ENCODE measurements at places on chromosomes 7 and 10.

DNA sequence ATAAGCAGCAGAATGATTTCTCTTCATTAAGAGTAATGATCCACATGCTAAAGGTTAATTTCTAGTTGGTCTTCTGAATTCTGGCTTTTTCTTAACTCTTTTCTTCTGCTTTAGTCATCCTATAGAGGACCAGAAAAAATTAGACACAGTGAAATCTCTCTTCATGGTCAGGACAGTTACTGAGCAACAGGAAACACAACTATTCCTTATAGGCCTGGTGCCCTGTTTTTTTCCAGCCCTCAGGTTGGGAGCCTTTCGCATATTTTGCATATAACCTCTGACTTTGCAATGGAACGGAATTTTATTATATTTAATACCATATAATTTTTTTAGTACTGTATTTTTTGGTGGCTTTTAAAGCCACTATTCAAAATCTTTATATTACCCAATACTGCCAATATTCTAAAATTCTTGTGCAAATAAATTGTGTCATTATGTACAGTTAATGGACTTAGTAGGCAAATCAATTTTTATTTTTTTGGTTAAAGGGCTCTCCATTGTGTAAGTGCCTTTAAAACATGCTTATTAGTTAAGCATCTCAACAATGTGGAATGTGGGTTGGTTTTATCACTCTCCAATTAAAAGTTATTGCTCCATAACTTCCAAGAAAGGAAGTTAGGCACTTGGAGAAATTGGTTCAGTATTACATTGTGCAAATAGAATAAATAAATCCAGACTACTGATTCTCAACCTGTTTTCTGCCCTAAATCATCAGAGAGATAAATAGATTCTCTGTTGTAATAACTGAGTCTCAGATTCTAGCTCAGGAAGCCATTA is 22.5 kb downstream of the ARL4A start:
- DNase-seq: no peak

GRCh38 chr10:115084277-115084850 is 8.8 kb upstream of the ATRNL1 start:
- no peak for DNase-seq

GRCh38 chr7:1512781-1513656 is 8.8 kb upstream of the INTS1 start:
- DNase-seq: no peak

- DNase-seq: no peak
These were observed 113.2 kb downstream of the NRBF2 start for GRCh38 chr10:63246356-63246755.

DNA sequence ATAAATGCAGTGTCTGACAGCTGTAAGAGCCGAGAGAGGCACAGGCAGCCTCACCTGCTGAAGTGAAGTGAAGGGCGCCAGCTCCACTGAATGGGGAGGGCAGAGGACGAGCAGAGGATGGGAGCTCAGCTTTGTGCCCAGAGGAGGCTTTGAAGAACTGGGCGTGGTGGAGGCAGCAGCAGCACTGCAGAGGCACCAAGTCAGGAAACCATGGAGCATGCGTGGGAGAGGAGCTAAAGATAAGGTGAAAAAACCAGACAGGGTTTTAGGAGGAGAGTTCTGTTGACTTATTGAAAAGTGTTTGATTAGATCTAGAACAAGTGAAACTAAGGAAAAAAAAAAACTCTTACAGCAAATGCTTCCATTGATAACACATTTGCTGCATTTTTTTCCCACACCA is 216.4 kb downstream of the CXCL12 start:
- no peak for DNase-seq

DNA sequence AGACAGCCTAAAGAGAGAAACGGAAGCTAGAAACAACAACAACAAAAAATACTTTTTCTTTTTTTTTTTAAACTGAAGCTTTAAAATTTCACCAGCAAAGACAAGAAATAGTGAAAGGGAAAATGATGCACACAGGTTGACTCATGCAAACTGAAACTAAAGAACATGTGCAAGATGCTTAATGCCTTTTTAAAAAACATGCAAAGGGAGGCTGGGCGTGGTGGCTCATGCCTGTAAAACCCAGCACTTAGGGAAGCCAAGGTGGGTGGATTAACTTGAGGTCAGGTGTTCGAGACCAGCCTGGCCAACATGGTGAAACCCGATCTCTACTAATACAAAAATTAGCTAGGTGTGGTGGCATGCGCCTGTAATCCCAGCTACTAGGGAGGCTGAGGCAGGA is 15.1 kb upstream of the CUBN start:
- peak; percentile 70 for DNase-seq

- no peak for DNase-seq
These were observed 4.9 kb upstream of the KLHL7 start for GRCh38 chr7:23100697-23101096.

DNA sequence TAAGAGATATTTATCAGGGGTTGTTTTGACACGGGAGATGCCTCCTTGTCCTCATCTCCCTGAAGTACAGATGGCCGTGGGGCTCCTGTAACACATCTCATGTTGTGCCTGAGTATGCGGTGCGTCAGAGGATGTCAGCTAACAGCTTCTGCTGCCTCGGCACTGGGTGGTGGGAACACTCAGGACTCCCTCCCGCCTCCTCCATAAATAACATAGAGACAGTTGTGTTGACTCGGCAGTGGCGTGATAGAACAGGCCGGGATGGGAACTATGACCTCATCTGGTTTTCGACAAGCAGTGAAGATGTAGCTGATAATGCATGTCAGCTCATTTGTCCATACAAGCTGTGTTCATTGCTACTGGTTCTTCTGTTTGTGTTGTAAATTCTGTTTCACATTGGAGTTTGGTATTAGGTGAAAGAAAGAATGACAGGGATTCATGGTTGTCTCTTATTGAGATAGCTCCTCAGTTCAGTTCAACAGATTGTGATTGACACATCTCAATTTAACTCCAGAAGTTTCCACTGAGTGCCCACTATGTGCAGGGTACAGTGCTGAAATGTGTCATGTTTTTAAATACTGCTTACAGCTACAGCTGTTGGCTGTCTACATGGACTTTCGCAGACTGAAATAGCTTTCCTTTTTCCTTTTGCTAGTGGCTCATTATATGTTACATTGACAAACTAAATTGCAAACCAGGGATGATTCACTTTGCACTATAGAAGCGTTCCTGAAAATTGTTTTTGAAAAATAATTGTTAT is 87.4 kb downstream of the CHN2 start:
- DNase-seq: no peak

DNA sequence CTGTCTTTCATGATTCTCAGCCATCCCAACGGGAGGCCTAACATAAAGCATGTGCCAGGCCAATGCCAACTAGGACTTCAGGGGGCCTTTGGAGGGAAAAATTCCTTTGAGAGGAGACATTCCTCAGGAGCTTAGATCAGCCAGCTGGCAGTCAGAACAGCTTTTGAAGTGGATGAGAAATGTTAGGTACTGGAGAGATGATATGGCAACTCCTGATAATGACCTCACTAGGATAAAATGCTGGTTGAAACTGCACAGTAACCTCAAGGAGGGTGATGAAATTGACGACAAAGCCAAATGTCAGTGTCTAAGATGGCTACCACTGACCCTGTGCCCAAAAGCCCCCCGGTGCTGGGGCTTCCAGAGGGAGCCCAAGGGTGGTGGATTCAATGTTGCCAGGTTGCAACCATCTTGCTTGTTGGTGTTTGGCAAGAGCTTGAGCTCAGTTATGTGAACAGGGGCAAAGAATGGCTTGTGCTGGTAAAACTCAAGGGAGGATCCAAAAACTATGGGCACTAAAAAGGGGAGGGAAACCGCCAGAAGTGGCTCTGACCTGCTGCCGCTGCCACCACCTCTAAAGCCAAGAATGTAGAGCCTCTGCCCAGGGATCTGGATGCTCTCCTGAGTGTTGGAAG is 121.2 kb downstream of the UBE2H start:
- no peak for DNase-seq

DNA sequence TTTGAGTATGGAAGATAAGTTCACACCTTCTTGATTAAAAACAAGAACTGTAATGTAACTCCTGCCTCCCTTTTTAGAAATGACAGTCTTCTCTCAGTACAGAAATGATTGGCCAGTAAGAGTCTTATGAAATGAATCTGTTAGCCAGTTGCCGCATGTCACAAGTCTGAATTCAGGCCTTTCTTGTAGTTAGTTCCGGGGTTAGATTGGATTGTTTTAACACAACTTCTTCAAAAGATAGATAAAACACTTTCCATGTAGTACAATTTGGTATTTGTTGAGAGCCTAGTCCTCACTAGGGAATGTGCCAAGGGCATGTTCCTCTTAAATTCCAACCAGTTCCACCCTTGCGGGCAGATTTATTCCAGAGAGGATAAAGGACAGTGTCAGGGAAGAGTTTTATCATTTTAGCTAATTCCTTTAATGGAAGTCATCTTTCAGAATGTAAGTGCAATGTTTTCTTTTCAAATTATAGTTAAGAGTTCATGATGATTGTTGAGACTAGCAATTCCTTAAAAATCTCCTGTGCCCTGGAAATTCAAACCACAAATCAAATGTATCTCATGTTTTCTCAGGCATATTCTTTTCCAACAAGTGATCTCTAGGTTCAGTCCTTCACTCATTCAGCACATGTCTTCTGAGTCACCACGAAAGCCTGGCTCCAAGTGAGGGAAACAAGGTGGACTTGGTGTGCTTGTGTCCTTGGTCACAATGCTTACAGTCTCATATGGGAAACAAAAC is 4.1 kb downstream of the FHIP2A start:
- no peak for DNase-seq

- no peak for DNase-seq
These were observed 78.1 kb downstream of the CXCL12 start for GRCh38 chr10:44306762-44307161.

- peak; percentile 89 for DNase-seq
These were observed 378 bp upstream of the PRKCQ start for GRCh38 chr10:6580279-6581029.

DNA sequence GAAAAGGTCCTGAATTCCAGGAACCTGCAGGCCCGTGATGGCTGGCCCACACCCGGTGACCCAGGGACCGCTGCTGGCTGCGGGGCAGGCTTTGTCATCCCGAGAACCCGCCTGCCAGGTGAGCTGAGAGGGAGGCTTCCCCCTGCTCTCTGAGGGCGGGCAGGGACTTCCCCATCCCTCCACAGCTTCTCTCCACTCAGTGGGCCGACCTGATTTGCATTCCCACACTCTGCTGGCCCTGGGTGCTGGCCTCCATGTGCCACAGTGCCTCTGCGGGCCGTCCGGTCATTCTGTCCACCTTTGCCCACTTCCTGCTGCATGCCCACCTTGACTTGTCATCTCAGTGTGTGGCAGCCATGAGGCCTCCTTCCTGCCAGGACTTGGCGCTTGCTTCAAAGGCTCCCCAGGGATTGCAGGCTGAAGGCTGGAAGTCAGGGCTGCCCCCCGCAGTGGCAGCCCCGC is 35.3 kb downstream of the PALD1 start:
- peak; percentile 53 for DNase-seq

- DNase-seq: no peak
These were observed 585.5 kb downstream of the INHBA start for GRCh38 chr7:41117431-41117830.

DNA sequence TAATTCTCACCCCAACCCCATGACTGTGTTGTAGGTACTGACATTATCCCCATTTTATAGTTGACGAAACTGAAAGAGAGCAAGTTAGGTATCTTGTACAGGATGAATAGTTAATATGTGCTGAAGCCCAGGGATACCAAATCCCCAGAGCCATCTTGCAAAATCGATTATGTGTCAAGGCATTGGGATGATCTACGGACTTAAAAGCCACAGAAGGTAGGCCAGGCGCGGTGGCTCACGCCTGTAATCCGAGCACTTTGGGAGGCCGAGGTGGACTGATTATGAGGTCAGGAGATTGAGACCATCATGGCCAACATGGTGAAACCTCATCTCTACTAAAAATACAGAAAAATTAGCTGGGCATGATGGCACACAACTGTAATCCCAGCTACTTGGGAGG is 242.4 kb upstream of the RHOBTB1 start:
- no peak for DNase-seq

DNA sequence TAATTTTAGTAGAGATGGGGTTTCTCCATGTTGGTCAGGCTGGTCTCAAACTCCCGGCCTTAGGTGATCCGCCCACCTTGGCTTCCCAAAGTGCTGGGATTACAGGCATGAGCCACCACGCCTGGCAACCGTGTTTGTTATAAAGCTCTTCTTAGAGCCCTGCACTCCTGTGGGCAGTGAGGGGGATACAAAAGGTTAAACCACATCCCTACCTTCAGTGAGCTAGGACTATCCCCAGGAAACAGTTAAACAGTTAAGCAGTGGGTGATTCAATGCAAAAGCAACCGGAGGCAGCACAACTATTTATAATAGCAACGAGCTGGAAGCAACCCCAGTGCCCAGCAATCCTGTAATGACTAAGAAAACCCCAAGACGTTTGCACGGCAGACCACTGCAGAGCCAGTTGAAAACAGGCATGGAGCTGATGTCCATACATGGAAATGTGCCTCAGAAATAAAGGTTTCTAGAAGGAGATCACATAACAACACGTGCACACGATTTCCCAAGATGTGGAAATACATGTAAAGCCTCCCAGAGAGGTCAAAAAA is 107.2 kb upstream of the LYZL2 start:
- DNase-seq: peak; percentile 91

- DNase-seq: no peak
These were observed 121.7 kb downstream of the ATRNL1 start for GRCh38 chr10:115214829-115215228.

DNA sequence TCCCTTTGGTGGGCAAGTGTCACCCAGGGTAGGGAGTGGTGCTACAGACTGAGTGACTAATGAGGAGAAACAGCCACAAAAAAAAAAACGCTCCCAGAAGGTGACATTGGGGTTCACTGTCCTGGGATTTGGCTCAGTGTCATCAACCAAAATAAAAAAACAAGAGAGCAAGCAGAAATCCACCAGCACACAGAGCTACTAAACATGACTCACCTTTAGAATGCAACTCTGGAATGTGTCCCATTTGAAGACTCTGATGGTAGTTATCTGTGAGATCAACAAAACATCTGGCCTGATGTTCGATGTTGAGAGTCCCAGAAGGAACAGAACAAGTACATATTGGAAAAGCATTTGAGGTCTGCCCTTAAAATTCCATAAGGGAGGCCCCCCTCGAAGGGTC is 200.3 kb upstream of the LYZL2 start:
- DNase-seq: no peak

GRCh38 chr10:131141207-131141606 is 170.3 kb downstream of the TCERG1L start:
- no peak for DNase-seq

DNA sequence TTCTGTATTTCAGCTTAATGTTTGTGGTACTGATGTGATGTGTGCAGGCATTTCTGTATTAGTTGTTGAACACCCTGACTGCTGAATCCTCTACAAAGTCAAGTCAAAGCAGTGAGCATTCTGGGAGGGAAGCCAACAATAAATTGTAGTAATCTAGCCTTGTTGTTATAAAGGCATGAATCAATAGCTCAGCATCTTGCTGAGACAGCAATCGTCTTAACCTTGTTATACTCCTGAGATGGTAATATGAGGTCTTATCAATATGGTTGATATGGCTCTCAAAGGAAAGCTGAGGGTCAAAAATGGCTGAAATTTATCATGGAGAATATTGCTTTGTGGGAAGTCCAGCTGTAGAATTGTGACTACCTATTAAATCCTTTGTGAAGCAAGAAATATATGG is 299.4 kb downstream of the DNAJB9 start:
- DNase-seq: no peak

Data from activated CD8-positive, alpha-beta memory T cell treated with anti-CD3 and anti-CD28 coated beads, Interleukin-2, amount 10 ng/mL, durations not matched to agents 7 days and 5 days (primary cell).